ENCODE measurements at places on chromosomes 16 and 17.

DNA sequence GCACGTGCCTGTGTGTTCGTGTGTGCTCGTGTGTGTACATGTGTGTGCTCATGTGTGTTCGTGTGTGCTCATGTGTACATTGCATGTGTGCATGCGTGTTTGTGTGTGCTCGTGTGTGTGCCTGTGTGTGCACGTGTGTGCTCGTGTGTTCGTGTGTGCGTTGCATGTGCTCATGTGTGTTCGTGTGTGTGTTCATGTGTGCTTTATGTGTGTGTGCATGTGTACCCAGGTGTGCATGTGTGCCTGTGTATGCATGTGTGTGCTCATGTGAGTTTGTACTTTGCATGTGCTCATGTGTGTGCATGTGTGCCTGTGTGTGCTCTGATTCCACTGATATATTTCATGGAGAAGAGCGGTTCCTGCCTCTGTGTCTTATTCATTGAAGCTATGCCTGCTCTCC, 265.5 kb downstream of the FOXL1 start:
- no peak for DNase-seq

DNA sequence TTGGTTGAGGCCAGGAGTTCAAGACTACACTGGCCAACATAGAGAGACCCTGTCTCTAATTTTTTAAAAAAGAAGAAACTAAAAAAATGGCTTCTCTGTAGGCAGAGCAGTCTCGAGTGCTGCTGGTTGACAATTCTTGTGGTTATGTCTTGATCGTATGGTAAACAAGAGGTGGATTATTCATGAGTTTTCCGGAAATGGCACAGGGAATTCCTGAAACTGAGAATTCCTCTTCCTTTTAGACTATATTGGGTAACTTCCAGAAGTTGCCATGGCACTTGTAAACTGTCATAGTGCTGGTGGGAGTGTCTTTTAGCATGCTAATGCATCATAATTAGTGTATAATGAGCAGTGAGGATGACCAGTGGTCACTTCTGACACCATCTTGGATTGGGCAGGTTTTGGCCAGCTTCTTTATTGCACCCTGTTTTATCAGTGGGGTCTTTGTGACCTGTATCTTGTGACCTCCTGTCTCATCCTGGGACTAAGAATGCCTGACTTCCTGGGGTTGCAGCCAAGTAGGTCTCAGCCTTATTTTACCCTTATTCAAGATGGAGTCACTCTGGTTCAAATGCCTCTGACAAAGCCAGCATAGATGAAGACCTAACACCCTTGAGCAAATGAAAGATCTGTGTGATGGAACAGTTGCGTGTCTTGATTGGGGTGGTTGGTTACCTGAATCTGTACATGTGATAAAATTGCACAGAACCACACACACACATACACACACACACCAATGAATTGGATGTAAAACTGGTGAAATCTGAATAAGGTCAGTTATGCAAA, 30.2 kb downstream of the BMERB1 start:
- no peak for DNase-seq

DNA sequence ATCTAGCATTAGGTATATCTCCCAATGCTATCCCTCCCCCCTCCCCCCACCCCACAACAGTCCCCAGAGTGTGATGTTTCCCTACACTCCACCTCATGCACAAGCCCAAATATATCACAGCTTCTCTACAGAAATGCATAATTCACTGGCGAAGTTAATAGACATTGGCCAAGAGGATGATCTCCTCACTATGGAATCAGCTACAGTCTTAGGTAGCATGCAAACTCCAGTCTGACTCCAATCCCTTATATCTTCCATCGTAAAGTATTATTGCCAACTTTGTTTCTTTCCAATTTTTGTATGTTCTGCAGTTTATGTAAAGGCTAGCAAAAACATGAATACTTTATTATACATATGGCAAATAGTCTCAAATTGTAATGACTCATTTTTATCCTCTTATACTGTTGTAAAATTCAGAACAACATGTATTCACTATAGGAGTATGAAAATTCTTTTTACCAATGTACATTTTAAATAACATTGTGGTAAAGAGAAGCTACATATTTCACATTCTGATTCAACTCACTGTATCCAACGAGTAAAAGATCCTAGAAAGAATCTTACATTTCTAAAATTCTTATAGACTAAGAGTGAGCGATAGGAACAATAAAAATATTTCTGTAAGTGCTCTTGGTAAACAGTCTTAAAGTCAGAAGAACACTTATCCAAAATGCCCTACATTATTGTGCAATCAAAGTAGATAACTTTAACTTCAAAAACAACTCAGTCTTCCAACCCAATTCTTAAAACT, 871 bp downstream of the ABCA8 start:
- no peak for DNase-seq

GRCh38 chr16:82031116-82032084, 3.7 kb upstream of the HSD17B2 start:
- no peak for DNase-seq

GRCh38 chr16:81374550-81374949, 59.8 kb downstream of the GAN start:
- no peak for DNase-seq

DNA sequence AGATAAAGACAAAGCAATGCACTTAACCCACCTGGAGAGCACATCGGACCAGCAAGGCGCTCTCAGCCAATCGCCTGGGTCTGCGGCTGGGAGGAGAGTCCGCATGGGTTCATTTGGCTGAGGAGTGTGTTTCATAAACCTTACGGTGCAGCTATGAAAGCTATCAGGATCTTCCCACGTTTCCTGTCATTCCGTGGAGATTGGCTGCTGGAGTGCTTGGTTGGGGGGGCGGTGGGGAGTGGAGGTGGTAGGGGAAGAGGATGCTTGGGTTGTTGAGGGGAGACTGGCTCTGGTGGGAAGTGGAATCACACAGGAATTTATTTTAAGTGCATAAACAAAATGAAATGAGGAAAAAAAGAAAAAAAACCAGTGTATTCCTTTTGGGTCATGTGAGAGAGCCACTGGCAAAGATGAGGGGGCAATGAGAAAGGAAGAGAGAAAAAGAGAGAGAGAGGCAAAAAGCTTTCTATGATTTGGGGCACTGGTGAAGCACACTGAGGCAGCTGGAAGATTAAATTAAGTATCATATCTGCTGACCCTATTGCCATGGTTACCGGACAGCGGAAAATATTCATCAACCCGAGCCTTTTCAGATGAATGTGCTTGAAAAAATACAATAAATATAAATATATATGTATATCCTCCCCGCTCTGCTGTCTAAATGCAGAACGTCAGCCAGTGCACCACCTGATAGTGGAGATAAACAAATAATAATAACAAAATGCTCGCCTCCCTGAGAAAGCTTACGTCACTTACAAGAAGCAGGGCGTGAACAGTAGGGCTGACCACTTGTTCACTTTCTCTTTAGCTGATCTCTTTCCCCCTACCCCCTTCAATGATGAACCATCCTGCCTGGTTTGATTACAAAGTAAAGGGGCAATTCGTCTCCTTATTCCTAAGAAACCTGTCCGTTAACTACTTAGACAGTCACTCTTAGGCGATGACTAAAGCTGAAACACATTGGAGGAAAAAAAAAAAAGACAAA, 457.0 kb upstream of the ZFHX3 start:
- DNase-seq, result no peak

DNA sequence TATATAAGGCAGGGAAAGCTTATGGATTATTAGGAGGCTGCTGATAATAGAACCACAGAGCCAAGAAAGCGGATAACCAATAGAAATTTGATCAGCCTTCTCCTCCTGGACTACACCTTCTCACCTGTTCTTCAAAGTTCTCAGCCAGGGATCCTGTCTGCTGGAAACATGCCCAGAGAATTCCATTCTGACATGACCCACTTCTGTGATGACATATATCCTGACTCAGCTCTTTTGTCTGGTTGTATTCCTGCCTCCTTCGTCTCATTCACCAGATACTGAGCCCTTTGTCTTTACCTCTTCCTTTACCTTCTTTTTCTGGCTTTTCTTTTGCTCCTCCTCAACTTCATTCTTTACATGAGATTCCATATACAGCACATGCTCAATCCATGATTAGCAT, 576.1 kb downstream of the CDH11 start:
- no peak for DNase-seq

DNA sequence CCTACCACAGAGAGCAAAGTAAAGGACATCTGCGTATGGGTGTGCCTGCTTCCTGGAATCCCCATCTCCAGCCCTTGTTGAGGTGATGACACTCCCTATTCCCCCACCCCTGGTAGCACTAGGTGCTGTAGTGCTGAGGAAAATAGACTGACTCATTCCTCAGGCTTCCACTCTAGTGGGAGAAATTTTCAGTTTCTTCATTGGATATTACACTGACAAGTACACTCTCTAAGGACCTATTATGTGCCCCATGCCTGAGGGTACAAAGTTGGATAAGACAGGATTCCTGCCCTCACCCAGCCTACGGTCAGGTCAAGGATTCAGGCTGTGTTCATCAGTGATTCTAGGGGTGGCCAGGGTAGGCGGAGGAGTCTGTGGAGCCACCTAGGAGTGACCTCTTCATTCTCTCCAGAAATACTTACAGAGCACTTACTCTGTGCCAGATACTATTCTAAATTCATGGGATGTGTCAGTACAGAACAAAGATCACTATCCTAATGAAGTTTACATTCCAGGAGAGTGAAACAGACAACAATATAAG, 4.5 kb upstream of the ZC3H7A start:
- DNase-seq, result no peak

DNA sequence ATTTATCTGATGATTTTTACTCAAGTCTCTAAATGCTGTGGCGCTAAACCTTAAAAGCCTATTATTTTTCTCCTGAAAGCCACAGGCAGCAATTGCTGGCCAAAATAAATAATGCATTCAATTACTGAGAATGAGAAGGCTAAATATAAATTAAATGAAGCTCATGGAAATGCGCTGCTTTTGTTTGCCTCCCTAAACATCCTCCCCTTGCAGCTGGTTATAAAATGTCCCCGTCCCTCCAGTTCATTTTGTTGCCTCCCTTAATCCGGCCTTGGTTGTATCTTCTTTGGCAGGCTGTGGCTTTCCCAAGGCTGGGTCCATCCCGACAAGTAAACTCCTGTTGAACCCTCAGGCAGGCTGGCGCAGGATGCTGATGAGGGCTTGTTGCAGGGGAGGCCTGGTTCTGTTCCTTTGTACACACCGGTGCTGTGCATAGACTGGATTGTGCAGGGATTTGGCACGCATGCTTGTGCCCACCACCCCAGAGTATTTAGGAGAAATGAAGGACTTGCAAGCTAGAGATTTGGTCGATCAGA, 62.7 kb downstream of the KNOP1 start:
- no peak for DNase-seq

- no peak for DNase-seq
Measured at GRCh38 chr17:65062171-65062915, 5.8 kb upstream of the GNA13 start.

DNA sequence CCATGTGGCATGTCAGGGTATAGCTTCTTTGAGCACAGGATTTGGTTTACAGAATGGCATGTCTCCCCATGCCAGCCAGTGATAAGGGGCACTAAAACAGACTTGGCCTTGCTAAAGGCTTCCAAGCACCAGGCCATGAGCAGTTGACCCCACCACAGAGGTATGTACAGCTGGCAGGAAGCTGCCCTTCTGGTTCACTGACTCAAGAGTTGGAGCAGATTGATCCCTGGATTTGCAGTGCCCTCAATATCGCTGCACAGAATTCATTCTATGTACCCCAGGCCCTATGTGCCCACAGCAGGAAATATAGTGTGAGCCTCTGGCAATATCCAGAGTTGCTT, 24.3 kb downstream of the HLF start:
- no peak for DNase-seq

GRCh38 chr17:41777157-41777573, 9.3 kb downstream of the JUP start:
- no peak for DNase-seq

DNA sequence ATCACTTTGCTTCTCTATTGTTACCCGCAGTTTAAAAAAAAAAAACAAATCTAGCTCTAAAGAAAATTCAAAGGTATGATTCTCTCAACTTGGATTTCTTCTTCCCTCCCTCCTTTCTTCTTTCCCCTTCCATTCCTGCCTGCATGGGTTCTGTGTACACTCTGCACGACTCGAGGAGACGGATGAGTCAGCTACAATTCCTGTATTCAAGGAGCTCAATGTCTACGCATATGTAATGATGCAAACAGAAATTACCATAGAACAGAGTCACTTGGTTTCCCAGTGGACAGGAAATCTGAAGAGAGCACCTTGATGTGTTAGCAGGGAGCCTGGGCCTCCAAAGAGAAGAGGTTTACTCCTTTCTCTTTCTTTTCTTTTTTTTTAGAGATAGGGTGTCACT, 92.3 kb downstream of the VPS53 start:
- no peak for DNase-seq

DNA sequence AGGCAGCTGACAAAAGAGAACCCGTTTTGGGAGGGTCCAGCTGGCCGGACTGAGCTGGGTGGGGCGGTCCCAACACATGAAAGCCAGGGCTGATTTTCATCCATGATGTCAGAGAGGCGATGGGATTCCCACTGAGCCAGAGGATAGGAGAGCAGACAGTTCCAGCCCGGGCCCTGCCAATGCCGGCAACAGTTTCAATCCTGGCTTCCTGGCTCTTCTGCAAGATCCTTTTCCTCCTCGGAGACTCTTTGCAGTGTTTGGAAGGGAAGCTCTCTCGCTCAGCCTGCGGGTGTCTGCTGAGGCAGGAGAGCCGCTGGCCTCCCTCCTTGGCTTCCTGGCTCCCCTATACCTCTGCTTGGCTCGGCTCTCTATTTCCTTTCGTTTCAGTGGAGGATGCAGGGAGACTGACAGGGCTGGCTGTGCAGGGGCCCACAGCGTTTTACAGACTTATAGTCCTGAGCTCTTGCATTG, 145.5 kb upstream of the SOX9 start:
- no peak for DNase-seq

DNA sequence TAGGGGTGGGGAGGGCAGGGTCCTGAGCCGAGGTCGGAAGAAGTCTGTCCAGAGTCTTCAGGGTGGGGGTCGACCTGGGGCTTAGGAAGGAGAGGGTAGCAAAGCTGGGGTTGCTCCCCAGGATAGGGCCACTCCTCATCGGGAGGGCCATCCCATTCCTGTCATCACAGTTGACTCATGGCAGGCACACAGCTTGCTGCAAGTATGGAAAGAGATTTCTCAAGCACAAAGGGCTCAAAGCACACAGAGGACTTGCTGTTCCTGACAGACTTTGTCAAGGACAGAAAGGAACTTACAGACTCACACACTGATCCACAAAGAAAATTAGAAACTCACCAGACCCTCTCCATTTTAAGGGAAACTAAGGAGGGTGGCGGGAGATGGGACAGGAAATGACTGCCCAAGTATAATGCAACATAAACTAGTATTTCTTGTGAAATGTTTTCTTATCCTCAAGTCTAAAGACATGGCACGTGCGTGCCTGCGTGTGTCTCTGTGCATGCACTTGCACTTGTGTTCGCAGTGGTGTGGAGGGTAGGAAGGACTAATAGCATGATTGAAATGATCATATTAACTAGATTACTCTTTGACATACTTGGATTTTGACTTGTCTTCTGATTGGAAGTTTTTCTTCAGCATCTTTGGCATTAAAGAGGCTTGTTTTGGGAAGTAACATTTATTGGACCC, 2.4 kb downstream of the AOC2 start:
- DNase-seq, result no peak

Data from activated T-helper 2 cell treated with anti-CD3 and anti-CD28 coated beads, Interferon-gamma antibody, Interleukin-2, Interleukin-4, amounts not matched to agents 10 μg/mL and 5 μg/mL and 100 μg/mL, durations not matched to agents 14 hours and 24 hours and 36 hours (primary cell).